Fibroblast of the conjunctiva (primary cell): ENCODE measurements at places on chromosomes 3 and 15.

DNA sequence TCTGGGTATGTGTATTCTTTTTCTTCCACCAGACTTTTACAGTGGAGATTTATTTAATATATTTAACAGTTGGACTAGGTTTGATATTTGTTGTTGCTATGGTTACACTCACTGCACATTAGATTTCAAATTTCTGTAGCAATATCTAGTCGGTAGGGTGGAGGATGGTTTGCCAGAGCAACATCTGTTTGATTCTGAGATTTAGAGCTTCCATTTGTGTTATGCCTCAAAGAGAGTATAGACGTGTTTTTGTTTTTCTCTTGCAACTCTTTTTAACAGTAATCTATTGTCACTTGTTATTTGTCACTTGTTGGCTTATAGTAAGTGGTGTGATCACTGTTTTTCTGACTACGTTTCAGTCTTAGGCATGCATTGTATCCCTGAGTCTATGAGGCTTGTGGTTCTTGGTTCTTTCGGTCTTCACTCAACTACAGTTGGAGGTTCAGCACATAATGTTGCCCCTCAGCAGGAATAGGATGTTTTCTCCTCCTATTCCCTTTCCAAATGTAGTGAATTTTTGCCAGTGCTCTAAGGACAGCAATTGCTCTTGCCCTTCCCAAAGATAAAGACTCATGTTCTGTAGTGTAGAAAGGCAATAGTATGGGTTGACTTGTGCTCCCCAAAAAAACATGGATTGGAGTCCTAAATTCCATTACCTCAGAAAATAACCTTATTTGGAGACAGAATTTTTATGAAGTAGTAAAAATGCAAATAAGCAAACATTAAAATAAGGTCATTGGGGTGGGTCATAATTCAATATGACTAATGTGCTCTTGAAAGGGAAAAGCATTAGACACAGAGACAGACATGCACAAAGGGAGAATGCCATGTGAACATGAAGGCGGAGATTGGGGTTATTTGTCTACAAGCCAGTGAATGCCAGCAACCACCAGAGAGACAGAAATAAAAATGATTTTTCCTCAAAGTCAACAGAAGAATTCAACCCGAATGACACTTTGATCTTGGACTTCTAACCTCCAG, 692.1 kb downstream of the DIPK2A start:
- no peak for DNase-seq

DNA sequence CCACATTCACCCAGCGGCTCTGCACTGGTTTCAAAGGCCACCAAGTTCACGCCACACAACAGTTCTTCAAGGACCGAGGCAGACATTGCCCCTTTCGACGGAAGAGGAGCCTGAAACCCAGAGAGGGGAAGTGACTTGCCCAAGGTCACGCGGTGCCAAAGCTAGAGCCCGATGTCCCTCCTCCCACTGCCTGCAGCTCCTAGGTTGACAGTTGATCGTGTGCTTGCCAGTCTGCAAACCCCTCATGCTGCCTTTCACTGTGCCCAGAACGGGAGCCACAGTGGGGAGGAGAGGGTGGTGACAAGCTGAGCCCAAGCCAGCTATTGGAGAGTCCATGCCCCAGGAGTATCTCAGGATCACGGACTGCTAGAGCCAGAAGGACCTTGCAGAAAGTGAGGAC, 230.9 kb downstream of the XXYLT1 start:
- no peak for DNase-seq

DNA sequence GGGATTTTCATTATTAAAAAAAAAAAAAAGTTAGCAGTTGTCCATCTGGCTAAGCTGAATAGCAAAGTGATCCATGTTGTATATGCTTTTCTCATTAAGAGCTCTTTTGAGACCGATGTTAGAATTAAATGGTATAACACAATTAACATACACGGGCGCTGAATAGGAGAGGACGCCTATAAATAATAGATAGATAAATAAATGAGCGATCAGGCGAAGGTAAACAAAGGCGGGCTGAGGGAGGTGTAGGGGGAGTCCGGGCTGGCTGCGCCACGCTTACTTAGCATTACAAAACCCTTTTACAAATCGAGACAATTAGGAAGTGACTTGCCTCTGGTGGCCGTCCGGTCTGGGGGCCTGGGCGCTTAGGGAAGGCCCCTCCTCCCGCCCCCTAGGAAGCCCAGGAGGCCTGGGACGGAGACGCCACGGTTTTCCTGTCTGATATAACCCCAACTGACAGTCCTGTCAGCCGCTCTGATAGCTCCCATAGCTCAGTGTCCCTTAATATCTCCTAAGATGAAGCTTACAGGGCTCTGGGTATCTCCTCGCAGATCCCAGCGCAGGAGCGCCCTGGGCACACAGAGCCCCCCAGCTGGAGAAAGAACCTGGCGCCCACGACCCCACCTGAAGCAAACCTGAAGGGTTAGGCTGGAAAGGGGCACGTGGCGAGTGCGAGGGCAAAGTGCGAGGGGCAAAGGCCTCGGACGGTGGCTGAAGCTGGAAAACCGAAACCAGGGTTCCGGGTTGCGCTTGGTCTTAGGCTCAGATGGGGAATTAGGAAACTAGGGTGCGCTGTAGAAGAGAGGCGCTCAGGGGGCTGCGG, 3.6 kb downstream of the SOX14 start:
- DNase-seq: no peak

- DNase-seq: no peak
These were observed 20.5 kb upstream of the SLC30A4 start for GRCh38 chr15:45543051-45543450.

GRCh38 chr3:61926923-61927322, 365.6 kb downstream of the PTPRG start:
- peak; percentile 50 for DNase-seq

DNA sequence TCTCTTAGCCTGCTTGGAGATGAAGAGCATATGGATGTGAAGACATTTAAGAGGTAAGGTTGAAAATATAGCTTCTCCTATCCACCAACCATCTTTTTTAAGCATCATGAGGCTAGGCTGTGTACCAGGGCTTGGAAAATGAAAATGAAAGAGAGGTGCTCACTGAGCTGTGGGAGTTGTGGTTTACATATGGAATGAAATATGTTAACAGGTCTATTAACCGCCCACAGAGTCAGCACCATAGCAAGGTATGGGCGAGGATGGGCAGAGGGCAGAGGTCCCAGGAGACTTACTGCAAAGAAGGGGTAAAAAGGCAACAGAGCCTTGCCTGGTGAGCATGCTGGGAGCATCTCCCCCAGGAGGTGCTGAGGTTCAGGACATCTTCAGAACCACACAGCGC, 273.1 kb downstream of the GABRG3 start:
- DNase-seq: no peak

GRCh38 chr3:147189016-147189415, 217.3 kb downstream of the ZIC4 start:
- no peak for DNase-seq

GRCh38 chr15:42148808-42149492, 7.5 kb downstream of the PLA2G4F start:
- DNase-seq: no peak

DNA sequence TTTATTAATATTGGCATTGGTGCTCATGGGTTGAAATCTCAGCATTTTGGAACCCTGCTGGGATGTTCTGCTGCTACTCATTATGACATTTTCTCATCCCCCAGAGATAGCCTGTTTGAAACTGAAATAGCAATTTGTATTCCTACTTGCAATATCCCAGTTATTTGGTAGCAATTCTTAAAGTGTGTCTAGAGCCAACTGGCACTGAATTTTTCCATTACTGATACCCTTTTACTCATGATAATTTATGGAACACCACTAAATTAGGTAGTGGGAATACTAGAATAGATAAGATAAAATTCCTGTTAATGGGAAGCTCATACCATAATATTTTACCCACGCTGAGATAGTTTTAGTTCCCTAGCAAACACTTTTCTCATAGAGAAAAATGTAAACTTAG, 309.3 kb downstream of the SV2B start:
- no peak for DNase-seq

DNA sequence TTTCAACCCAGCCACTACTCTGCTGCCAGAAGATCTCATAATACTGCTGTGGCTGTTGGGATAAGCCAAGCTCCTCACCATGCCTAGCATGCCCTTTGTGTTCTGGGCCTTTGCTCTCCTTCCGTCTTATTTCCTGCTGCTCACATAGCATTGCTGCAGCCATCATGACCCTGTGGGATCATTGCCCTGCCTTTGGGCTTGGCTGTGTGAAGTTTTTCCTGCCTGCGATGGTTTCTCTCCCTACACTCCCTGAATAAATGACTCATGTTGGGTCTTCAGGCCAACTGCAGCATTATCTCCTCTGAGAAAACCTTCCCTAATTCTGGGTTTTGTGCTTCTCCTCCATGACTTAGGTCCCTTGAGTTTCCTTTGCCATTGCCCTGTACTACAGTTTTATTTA, 20.8 kb upstream of the TRA2B start:
- DNase-seq: no peak

DNA sequence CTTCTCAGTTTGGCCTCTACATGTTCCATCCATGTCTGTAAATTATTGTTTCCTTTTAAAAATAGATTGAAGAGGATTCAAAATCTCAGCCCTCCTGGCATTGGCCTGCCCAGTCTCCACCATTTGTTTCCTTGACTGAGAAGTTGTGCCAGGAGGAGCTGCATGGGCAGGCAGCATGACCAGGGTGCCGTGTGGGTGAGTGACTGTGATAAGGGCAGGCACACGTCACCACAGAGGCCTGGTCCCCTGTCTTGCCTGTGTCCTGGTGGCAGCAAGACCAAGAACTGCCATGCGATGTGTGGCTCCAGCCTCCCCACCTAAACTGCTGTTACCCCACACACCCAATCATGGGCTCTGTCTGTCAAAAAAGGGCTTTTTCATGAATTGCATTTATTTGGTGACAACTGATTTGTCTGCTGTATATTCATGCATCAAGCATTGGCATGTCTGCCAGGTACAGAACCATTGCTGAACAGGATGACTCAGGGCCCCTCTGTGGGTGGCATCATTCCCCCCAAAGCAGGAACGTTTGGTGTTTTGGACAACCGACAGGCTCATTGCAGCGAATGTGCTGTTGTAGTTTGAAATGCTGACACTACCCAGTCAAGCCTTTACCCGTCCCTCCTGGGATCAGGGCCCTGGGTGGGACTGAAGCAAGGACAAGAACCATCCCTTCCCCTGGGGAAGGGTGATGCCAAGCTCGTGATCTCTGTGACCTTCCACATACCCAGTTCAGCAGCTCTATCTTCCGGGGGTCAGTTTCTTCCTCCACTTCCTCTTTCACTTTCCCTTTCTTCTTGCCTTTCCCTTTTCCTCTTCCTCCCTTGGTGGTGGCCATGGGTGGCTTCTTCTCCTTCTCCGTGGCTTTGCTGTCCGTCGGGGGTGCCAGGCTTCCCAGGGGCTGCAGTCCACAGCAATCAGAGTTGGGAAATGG, 51.6 kb downstream of the TRPM1 start:
- no peak for DNase-seq

DNA sequence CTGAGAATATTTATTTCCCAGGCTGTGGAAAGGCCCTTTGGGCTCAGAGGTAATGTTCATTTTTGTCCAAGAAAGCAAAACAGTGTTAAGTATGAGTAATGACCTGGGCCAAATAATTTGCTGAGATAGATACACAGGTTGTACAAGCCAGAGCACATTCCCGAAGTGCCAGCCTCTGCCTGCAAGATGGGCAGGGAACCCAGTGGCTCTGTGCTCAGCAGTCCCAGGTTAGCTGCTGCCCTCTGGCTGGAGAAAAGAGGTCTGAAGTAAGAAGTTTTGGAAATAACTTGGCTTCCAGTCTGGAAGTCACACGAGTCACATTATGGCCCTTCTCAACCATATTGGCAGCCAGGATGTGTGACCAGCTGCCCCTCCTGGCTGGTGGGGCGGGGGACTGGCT, 20.2 kb downstream of the MYZAP start:
- DNase-seq: no peak
